AG08395 (cell line): ENCODE measurements at places on chromosomes 5 and 9.
A peak's percentile ranks its signal among the peaks of the same experiment; 100 is the strongest.

- DNase-seq = no peak
Observed at GRCh38 chr5:55231029-55231918, 2.1 kb downstream of the CCNO start.

DNA sequence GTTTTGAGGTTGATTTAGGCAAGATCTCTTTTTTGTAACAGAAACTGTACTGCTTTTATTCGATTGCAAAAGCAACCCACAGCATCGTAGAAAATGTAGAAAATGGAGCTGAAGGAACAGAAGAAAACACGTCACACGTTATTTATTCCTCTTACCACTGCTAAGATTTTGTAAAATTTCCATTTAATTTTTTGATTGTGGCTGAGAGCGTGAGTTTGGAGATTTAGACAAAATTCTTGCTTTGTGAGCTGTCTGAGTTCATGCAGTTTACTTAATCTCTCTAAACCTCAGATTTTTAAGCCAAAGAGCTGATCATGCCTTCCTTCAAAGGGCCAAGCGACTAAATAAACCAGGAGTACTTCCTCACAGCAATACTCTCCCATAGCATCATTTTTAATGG lies 24.8 kb downstream of the DPYSL3 start:
- peak; percentile 60 for DNase-seq

- no peak for DNase-seq
Observed at GRCh38 chr9:112887381-112887780, 3.3 kb downstream of the SLC46A2 start.

DNA sequence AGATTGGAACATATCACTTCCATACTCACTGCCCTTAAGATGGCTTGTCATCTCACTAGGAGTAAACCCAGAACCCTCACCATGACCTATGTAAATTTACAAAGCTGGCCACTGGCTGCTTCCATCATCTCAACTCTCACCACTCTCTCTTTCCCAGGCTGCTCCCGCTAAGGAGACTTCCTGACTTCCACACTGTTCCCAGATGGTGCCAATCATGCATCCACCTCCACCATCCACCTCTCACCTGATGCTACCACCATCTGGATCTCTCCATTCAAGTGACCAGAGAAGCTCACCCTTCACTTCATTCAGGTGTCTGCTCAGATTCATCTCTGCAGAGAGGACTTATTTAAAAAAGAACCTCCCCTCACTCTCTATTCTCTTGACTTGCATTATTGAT lies 91.3 kb downstream of the HTR4 start:
- no peak for DNase-seq

DNA sequence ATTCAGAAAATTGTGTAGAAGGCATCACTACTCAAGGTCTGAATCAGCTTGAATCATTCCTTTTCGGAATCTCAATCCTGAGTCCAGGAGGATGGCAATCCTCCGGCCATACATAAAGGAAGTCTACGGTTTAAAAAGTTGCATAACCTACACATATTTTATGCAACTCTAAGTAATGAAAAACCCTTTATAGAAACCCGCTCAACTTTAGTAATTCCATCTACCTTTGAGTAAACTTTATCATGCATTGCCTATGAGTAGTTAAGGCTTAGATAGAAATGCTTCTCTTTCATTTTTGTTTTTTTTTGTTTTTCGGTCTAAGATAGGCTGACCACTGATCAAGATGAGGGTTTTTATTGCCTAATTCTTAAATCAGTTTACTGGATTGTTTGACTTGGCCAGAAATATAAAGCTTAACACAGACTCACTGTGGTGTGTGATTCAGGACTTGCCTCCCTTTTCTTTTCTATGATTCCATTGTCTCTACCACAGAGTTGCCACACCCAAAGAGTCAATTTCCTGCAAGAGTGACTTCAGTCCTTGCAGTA lies 85.0 kb downstream of the LURAP1L start:
- DNase-seq = peak; percentile 73

- DNase-seq = no peak
Observed at GRCh38 chr9:136779808-136780207, 11.3 kb upstream of the TMEM141 start.

DNA sequence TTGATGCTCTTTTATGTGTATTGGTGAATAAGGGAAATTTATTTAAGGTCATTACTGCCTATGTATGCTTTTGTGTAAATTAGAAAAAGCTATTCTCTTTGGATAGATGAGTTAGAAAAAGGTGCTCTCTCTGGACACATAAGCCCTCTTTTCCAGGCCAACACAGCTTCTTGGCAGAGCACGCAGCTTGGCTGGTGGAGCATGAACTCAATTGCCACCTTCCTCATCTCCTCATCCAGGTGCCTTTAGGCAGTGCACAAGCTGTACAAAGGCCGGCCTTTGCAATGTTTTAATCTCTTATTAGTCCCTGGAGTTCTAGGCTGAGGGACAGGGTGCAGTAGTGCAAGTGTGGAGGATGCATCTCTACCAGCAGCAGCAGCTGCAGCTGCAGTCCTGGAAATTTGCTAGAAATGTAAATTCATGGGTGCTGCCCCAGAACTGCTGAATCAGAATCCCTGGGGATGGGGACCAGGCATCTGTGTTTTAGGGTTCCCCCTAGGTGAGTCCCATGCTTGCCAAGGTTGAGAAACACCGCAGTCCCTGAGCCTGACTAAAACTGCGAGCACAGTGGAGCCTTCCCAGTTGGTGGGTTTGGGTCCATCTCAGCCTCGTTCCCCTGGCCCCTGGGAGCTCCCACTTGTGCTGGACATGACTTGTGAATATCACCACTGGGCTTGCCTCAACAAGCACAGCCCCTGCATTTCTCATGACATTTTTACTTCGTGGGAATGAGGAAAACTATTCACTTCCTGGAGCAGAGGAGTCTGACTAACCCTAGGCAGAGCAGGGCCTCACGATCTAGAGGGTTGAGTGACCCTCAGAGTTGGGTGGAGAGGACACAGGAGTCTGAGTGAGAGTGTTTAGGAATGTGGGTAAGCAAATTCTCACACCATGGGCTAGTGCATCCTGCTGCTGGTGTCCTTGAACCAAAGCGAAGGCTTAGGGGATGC lies 272.3 kb downstream of the ZSWIM6 start:
- DNase-seq = no peak
